Caki2 (cell line): ENCODE measurements at places on chromosomes 13 and 19.

- no peak for DNase-seq
These were observed 21.3 kb downstream of the ZNF626 start for GRCh38 chr19:20640023-20640422.

DNA sequence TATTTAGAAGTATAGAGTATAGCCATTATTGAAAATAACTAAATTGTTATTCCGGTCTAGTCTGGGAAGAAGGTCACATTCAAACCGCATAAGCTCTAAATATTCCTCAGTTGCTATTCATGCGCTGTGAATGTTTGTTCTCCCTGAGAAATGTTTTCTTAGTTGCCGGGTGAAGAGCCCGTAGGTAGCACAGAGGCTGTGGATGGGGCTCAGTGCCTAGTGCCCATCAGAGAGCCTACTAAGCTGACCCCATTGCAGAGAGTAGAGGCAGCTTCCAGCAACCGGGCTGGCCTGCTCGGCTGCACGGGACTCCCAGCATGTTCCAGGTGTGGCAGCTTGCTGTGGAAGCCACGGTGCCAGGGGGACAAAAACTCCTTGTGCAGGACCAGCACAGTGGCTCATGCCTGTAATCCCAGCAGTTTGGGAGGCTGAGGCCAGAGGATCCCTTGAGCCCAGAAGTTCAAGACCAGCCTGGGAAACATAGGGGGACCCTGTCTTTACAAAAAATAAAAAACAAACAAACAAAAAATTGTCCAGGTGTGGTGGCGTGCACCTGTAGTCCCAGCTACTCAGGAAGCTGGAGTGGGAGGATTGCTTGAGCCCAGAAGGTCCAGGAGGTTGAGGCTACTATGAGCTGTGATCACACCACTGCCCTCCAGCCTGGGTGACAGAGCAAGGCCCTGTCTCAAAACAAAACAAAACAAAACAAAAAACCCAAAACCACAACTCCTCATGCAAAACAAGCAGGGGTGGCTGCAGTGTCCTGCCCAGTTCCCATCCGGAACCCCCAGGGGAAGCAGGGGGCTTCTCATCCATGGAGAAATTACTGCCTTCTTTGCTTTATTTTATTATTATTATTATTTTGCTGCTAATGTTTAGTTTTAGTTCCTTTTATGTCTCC is 82.5 kb downstream of the KCTD15 start:
- DNase-seq: no peak

DNA sequence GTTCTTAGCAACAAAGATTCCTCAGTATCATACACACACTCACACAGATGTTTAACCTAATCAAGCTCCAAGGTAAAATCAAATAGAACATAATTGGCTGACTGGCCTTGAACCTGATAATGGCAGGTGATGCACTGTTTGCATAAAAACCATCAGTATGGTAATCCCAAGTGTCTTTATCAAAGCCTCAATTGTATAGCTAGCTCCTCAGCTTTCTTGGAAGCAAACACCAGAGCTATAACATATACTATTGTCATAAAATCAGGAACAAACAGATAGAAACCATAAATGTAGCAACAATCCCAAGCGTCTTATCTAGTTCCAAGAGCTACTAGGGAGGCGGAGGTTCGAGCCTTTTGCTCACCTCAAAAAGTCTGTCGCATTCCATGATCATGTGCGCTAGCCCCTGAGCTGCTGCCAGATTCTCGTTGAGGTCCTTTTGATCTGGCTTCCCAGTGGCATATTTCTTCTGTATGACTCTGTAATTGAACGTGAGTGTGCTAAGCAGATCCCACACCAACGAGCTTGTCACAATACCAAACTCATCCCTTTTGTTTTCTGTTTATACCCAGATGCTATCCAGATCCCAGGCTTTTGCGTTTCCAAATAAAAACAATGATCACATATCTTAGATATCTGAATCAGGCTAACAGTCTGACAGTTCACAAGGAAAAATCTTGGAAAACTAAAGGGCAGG is 95.3 kb downstream of the KL start:
- DNase-seq: no peak

DNA sequence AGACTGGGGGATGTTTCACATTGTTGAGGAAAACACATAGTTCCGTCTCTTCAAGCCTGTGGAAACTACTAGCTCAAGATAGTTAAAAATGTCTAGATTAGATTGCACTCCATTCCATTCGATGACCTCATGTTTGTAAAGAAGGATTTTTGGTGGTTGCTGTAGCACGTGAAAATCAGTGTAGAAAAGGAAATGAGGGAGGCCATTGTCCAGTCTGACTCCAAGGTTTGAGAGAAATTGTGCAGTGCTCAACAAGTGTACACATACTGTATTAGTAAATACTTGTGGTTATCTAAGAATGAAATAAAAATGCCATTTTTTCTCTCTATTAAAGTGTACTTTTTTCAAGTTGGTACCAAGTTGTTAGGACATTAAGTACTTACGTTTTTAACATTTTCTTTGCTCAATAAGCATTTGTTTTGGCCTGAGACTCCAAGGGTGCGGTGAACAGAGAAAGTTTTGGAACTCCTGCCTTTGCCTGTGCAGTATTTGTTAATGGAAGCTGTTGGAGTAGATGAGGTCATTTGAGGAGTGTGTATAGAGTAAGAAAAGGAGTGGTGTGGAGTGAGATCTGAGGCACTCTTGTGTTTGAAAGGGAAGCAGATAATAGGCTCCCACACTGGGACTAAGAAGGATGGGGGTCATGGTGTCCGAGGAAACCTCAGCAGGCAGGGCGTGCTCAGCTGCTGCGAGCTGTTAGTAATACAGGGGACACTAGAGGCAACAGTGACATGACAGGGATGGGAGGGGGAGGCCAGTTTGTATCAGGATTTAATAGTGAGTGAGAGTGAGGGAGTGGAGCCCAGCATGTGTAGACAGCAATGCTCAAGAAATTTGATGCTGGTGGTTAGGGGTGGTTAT is 4.4 kb downstream of the WASF3 start:
- DNase-seq: no peak

DNA sequence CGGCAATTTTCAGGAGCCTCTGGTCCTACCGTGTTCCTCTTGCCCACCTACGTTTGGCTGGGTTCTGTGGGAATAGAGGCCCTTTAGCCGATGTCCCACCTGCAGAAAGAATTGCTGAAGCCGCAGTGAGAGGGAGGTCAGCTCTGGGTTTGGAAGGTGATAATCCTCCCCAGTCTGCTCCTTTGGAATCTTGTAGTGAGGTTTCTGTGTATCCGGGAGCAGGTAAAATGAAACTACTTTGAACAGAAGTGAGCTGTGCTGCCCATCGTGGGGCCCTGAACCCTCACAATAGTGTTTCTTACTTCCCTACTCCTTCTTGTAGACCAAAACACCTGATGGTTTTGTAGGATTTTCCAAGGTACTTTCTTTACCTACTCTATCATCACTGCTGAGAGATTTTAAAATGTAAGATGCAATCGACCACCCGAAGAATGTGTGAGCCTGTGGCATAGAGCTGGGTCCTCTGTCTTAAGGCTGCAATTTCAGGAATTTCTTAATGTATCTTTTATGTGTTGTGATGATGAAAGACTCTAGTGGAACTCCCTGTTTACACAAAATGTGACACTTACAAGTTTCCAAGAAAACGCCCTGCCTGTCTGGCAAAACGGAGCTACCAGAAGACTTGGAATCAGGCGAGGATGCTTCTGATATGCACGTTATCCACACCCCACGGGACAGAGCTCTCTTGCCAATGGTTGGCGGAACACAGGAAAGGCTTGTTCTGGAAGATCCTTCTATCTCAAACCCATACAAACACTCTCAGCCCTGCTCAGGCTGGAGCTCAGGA is 76.1 kb downstream of the RGCC start:
- no peak for DNase-seq

- DNase-seq: no peak
These were observed 5.0 kb downstream of the RDH8 start for GRCh38 chr19:10018263-10018662.

DNA sequence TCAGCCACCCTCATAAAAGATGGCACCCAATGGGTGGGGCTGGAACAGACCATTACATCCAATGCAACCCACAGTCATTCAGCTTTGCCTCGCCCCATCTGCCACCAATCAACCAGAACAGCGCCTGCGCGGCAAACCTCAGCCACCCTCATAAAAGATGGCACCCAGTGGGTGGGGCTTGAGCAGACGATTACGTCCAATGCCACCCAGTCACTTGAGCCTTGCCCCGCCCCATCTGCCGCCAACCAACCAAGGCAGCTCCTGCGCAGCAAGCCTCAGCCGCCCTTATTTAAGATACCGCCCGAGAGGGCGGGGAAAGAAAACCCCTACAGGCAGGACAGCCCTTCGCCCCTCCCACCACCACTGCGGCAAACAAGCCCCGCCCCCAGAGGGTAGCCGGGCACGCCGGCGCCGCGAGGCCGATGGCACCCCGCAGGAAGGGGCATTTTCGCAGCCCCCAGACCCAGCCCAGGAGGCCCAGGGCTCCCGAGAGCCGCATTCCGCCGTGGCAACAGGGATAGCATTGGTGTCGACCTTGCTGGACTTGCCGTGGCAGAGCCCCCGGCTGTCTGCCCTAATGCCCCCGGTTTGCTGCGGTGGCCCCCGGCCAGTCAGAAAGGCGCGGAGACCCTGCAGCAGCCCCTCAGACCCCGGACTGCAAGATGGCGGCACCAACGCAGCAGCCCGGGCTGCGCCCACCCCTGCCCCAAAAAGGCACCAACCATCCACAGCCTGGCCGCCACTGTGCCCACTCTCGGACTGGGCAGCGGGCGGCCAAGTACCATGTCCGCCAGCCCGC is 675 bp downstream of the PEG3 start:
- no peak for DNase-seq

DNA sequence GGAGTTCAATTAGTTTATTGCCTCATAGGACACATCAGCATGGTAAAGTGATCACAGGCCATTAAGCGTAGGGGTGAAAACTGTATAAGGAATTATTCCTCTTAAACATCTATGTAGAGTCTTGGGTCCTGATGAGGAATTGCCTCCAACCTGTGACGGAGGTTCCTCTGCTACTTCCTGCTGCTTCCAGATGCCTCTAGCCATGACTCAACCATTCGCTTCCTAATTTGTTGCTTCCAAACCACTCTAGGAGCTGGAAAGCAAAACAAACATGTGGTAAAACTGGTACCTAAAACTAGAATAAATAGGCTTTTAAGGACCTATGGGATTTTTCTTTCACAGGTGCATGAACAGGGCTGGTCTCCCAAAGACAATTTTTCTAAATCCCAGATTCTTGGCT is 253.8 kb downstream of the KLF12 start:
- DNase-seq: no peak

DNA sequence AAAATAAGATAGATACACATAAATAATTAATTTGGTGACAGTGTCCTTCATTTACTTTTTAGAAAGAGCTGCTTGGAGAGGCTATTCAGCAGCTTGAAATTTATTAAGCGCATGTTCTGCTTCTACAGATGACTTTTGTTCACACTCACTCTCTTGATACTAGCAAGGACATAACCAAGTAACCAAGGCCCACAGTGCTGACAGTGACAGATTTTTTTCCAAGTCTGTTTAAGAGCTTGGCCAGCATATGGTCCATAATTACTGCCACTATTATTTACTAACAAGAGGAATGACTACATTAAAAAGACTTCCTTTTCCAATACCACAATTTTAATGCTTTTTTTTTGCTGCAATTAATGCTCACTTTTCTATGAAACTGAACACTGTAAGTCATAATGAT is 673.7 kb upstream of the MIR17HG start:
- DNase-seq: no peak

DNA sequence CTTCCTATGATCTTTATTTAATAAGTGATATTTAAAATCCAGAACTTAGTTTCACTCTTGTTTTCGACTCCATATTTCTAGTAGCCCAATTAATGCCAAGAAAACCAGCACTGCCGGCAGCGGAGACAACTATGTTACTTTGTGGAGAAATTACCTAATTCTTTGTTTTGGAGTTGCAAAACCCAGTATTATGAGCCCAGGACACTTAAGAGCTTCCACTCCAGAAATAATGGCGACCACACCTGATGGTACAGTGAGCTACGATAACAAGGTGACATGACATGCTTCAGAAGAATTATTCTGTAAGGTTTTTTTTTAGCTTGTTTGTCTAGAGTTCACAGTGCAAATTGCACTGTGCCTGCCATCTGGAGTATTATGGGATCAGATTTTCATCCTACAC is 136.4 kb downstream of the ZAR1L start:
- DNase-seq: no peak

DNA sequence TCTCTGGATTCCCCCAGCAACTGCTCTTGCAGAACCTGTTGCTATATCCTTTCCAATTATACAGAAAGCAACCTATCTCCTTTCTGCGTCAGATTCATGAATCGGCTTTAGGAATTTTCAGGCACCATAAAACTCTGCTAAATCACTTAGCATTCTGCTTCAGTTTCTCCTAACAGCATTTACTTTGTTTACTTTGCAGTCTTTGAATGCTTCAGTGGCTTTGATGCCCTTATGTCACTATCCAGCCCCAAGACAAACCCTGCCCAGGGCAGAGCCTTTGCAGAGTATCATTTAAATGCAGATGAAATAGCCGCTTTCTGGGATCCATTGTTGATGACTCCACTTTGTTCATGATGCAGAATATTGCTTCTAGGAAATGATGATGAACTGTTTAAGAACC is 43.1 kb downstream of the SLITRK1 start:
- peak; percentile 62 for DNase-seq

- peak; percentile 27 for DNase-seq
These were observed 104.4 kb upstream of the LSM14A start for GRCh38 chr19:34067861-34068271.

DNA sequence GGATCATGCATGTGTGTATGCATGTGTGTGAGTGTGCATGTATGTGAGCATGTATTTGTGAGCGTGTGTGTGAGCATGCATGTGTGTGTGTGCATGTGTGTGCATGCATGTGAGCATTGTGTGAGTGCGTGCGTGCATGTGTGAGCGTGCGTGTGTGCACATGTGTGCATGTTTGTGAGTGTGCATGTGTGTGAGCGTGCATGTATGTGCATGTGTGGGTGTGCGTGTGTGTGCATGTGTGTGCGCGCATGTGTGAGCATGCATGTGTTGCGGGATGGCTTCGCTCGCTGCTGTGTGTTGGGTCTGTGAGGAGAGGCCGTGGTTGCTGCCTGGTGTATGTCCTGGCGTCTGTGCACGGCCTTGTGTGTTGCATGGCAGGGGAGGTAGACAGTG is 32.4 kb downstream of the PAK4 start:
- DNase-seq: no peak

- peak; percentile 85 for DNase-seq
These were observed 54.9 kb upstream of the SACS start for GRCh38 chr13:23488442-23488841.

GRCh38 chr19:56905631-56906150 is 65.2 kb upstream of the PEG3 start:
- no peak for DNase-seq

GRCh38 chr13:41457589-41458186 is 338 bp downstream of the RGCC start:
- DNase-seq: no peak

GRCh38 chr19:35975608-35976214 is 19.3 kb upstream of the SDHAF1 start:
- DNase-seq: peak; percentile 43

GRCh38 chr13:111045170-111045569 is 69.9 kb upstream of the ARHGEF7 start:
- no peak for DNase-seq

GRCh38 chr19:10402441-10403038 is 802 bp downstream of the CDC37 start:
- no peak for DNase-seq
